ENCODE measurements at places on chromosomes 7 and 10.

- no peak for DNase-seq
Measured at GRCh38 chr10:6275022-6275997, 72.6 kb downstream of the PFKFB3 start.

DNA sequence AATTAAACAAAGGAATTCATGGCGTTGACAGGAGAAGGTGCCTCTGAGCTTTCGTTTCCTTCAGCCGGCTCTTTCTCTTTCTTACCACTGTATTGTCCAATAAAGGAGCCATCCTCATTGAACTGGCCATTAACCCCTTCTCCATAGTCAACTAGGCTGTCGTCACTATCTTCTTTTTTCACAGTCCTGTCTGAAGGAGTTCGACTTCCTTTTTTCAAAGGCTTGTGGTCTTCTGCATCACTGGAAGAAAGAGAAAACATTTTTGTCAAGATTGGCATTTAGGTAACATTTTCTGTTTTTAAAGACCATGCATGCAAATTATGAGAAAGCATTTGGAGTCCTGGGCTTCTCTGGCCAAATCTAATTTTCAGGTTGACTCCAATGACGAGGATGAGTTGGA lies 19.7 kb upstream of the LAMB4 start:
- no peak for DNase-seq

DNA sequence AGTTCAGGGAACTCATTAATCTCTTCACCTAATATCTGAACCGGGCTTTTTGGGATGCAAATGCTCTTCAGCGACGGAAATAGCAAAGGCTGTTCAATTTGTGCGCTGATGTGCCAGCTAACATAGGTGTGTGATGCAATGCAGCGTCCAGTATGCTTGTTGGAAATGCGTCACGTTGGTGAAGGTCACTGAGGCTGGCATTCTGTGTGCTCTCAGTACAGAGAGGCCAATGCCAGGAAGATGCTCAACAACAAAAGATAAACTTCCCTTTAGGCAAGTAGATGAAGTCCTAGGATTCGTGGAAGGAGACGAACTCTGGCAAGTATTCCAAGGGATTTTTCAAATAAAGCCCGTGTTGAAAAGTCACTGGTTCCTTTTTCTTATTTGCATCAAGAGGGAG lies 649.5 kb upstream of the MKI67 start:
- DNase-seq = no peak

GRCh38 chr10:108204528-108205305 lies 1040.2 kb upstream of the SORCS1 start:
- no peak for DNase-seq

- DNase-seq = no peak
Measured at GRCh38 chr10:113612154-113612553, 51.7 kb downstream of the NRAP start.

GRCh38 chr7:135152442-135152841 lies 4.6 kb downstream of the TMEM140 start:
- no peak for DNase-seq

DNA sequence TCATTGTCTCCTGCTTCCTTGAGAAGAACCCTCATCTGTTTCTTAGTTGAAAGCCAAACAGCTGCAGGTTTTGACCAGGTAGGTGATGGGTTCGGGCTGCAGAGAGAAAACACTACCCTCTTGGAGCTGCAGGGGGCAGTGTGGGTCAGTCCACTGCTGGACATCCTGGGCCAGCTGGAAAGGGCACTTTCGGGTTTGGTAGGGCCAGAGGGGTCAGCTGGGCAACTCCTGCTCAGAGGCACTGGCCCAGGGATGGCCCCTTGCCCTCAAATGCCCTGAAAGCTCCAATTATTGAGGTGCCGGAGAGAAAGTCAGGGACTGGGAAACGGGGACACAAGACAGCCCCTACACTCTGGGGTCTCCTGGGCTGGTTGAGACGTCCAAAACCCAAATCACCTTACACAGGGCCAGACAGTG lies 90.7 kb downstream of the MKI67 start:
- DNase-seq = no peak

GRCh38 chr10:72597897-72598296 lies 28.0 kb downstream of the MICU1 start:
- DNase-seq = no peak

DNA sequence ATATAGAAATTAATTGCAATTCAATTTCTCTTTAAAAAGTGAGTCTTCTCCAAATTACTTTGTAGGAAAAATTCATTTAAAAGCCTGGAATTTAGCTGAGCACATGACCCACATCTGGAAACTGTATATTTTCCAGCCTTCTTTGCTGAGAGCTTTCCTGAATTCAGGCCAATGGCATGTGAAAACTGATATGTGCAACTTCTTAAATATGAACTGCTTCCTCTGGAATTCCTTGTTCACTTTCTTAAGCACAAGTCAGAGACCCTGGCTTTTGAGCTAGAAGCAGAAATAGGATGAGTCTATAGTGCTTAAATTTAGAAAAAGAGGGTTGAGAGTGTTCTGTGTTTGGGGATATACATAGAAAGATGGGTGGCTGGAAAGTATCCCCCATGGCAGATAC lies 365.1 kb upstream of the MTPN start:
- no peak for DNase-seq

- DNase-seq = no peak
Measured at GRCh38 chr10:74111799-74112198, 38.8 kb downstream of the AP3M1 start.

DNA sequence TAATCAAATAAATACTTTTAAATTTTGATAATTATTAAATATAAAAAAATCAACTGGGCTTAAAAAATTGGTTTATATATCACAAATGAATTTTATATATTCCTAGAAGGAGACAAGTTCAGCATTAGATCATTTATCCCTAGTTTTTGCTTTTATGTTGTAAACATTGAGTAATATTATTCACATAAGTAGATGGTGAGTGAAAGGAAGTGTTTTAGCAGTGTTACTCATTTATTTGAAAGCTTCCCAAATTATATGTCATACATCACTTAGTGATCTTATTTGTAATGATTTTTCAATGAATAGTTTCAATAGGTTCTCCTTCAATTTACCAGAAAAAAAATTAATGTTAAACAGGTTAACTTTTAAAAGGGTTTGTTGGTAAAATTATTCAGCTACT lies 15.8 kb downstream of the KLLN start:
- DNase-seq = no peak

DNA sequence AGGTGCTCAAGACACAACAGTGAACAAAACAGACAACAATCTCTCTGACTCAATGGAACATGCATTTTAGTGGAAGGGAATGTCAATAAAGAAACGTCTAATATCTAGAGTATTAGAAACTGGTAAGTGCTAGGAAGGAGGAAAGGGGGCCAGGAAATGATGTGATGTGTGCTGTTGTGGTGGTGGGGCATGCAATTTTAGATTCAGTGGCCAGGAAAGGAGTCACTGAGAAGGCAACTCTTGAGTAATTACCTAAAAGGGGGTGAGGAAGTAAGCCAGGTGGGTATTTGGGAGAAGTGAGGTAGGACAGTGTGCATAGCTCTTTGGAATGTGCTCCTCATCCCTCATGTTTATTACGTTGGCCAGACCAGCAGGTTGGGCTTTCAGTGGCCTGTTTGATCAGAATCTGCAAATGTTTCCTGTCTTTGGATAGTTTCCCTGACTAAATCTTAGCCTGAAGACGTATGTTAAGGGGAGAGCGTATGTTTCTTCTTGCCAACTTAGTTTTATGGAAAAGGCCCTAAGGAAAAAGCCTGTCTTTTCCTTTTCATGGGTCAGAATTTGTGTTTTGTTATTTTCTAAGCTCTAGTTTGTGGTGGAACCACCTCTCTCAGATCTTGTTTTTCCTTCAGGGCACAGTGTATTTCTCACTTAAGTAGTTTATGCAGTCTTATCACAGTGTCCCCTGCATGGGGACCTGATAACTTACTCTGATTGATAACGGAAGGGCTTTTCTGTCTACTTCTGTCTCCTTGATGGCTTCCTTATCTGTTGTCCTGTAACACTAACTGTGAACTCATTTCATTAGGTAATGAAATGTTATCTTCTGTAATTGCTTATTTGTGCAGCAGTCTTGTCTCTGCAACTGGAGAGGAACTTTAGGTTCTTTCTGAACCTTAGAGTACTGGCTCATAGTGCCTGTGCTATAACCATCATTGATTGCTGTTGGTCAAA lies 203.7 kb downstream of the AUTS2 start:
- no peak for DNase-seq

DNA sequence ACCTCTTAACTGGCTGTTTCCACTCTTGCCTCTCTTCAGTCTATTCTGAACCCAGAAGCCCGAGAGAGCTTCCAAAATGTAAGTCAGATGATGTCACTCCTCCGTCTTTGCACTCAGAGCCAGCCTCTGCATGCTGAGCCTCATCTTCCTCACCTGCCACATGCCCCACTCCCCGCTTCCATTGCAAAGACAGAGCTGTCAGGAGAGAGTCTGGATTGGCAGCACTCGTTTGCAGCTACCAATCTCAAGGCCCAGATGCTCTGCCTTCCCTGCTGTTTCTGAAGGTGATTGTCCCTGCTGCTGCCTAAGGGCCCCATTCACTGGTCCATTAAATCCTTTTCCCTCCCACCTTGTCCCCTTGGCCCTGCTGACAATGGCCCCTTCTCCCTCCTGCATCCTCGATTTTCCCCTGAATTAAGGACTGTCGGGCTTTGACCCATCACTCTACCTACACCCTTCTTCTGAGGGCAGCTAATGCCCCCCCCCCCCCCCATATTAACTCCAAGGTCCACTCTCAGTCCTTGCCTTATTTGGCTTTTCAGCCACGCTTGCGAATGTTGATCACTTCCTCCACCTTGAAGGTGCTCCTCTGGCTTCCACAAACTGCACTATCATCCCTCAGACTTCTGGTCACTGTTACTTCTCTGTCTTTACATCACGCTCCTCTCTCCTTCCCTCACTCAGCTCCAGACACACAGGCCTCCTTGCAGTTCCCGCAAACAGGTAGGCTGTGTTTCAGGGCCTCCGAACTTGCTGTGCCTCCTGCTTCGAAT lies 98.5 kb downstream of the CHN2 start:
- DNase-seq = no peak

DNA sequence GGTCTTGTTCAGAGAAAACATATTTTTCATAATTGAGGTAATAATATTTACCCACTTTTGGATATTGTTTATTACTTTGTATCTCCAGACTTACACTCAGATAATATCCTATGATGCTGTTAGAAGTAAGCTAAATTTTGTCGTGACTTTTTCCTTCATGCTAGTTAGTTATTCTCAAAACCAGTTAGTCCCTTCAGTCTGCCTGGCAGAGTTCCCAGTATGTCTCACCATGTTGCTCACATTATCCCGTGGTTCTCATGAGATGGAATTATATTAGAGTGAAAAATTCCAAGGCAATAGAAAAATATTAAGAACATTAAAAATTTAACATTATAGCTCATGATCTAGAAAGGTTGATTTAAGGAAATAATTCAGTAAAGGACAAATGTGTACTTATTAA lies 81.5 kb upstream of the SMIM30 start:
- no peak for DNase-seq

GRCh38 chr7:29871787-29872398 lies 65.6 kb downstream of the WIPF3 start:
- no peak for DNase-seq

GRCh38 chr10:50469778-50470193 lies 154.0 kb downstream of the SGMS1 start:
- no peak for DNase-seq

- no peak for DNase-seq
Measured at GRCh38 chr10:119493155-119493554, 49.4 kb downstream of the RGS10 start.

- DNase-seq = no peak
Measured at GRCh38 chr7:617614-618538, 98.2 kb upstream of the PDGFA start.

DNA sequence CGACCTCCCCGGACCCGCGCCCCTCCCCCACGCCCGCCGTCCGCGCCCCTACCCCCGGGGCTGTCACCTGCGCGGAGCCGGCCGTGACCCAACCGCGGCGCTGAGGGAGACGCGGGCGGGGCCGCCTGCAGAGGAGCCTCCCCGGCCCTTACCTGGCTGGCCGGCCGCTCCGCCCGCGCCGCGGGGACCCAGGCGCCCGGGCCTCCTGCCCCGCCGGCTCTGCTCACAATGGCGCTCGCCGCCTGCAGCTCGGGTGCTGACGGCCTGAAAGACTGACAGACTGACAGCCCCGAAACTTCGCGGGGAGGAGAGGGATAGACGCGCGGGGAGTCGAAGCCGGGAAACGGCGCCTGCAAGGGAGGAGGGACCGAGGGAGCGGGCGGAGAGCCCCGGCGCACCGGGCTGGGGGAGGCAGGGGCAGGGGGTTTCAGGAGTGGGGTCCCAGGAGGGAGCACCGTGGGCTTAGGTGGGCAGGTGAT lies 393 bp downstream of the ZNF467 start:
- DNase-seq = no peak

- peak; percentile 63 for DNase-seq
Measured at GRCh38 chr7:69823151-69823744, 225.0 kb downstream of the AUTS2 start.

- no peak for DNase-seq
Measured at GRCh38 chr7:151412318-151412717, 2.5 kb upstream of the WDR86 start.

DNA sequence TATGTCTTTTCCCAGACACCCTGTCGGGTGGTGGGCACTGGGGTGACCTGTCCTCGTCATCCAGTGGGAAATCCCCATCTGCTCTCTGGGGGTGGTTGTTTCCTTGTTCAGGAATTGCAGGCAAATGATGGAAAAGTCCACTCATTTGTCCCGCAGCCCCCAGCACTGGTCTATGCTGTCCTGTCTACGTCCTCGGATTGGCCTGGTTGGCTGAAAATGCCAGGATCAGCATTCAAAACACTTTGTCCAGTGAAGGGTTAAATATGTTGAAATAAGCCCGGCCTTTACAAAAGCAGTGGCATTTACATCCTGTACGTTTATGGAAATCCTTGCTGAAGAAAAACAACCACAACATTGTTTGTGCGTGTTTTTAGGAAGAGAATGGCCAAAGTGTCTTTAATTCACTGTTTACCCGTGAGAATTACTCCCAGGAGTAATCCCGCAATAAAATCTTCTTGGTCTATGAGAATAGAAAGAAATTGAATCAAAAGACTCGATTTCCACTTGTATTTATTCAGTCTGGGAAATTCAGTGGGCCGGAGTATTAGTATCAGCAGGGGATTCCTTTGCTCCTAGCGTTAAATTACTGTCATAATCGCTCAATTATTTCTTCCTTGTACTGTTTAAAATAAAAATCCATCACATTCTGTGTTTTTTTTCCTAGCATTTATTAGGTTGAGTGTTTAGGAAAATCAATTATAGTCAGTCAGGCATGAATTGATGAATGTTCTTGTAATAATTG lies 116.8 kb upstream of the SH2B2 start:
- no peak for DNase-seq

GRCh38 chr10:12393831-12394230 lies 44.5 kb downstream of the CAMK1D start:
- no peak for DNase-seq
